Neural progenitor cell (in vitro differentiated cells): ENCODE measurements at places on chromosomes 12 and 14.
A peak's percentile ranks its signal among the peaks of the same experiment; 100 is the strongest.

DNA sequence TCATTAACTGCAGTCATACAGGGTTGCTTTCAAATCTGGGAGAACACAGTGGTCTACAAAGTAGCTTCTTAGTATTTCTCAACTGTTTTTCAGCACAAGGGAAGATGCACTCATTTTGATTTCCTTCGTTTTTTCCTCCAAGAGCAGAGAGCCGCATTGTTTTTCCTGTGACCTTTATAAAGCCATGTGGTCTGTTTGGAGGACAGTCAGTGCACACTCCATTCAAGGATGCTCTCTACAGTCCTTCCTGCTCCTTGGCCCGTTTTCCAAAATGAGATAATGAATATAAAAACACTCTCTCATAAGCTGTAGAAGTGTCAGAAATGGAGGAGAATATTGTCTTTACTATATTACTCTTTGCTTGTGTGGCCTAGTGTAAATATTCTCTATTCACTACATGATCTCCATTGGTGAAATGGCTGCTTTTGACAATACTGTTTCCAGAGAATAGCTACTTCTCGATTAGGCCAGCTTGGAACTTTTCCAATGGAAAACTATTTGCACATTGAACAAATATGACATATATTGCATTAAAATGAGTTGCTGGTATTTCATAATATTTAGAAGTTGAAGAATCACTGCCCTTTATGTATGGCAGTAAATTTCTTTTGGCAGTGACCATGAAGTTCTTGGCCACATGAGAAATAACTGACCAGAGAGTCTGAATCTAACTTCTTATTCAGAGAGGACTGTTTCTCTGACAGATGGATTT, 393.1 kb upstream of the RGS6 start:
- no peak for DNase-seq

GRCh38 chr12:125189502-125189901, 124.3 kb downstream of the AACS start:
- DNase-seq, result peak; percentile 17

DNA sequence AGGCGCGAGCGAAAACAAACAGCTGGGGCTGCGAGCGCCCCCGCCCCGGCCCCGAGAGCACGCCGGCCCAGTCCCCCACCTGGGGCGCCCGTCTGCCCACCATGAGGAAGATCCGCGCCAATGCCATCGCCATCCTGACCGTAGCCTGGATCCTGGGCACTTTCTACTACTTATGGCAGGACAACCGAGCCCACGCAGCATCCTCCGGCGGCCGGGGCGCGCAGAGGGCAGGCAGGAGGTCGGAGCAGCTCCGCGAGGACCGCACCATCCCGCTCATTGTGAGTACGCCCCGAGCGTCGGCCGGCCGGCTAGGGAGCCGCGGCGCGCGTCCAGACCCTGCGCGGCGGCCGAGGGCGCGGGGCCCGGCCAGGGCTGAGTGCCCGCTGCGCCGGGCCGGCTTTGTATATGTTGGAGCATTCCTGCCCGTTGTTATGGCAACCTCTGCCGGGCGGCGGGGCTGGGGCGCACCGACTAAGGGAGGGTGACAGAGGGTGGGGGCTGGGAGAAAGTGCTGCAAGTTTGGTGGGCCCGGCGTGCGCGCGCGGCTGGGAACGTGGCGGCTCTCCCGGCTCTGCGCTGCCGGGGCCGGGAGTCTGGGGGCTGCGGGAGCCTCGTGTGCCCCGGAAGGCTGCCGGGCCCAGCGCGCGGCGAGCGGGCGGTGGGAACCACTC, 367 bp downstream of the GALNT16 start:
- DNase-seq, result peak; percentile 89

DNA sequence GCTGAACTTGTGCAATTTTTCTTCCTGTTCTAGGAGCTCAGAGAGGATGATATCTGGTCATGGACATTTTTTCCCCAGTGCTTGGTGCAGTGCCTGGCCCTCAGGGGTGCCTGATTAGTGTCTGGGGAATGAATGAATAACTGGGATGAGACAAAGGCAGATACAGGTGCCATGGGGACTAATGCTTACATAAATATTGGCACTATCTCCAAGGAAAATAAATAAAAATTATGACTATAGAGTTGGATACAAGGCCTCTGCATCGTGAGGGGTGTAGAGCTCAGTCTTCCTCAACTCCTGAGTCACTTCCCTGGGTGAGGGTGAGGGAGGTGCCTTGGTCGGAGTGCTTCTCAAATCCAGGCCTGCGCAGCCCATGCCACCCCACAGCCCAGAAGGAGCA, 188.6 kb downstream of the KCNA5 start:
- DNase-seq, result no peak

DNA sequence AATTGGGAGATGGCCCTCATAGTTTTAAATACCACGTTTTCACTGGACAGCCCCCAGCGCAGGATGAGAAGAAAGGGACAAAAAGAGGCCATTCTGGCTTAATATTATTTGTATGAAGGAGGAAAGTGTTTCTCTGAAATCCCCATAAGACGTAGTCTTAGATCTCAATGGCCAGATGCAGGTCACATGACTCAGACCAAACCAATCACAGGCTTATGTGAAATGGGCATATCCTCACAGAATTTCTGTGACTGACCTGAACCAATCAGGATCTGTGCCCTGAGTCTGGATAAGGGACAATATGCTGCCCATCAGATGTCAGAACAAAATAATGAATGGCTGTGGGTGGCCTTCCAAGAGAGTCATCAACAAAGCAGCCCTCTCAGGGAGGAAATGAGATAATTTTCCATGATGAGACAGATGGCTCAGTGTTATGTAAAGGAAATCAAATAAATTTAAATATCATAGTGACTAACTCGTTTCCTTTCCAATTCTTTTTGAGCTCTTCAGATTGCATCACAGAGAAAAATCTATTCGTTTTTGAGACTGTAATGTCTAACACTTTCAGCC, 1009.5 kb upstream of the TMEM132C start:
- no peak for DNase-seq

DNA sequence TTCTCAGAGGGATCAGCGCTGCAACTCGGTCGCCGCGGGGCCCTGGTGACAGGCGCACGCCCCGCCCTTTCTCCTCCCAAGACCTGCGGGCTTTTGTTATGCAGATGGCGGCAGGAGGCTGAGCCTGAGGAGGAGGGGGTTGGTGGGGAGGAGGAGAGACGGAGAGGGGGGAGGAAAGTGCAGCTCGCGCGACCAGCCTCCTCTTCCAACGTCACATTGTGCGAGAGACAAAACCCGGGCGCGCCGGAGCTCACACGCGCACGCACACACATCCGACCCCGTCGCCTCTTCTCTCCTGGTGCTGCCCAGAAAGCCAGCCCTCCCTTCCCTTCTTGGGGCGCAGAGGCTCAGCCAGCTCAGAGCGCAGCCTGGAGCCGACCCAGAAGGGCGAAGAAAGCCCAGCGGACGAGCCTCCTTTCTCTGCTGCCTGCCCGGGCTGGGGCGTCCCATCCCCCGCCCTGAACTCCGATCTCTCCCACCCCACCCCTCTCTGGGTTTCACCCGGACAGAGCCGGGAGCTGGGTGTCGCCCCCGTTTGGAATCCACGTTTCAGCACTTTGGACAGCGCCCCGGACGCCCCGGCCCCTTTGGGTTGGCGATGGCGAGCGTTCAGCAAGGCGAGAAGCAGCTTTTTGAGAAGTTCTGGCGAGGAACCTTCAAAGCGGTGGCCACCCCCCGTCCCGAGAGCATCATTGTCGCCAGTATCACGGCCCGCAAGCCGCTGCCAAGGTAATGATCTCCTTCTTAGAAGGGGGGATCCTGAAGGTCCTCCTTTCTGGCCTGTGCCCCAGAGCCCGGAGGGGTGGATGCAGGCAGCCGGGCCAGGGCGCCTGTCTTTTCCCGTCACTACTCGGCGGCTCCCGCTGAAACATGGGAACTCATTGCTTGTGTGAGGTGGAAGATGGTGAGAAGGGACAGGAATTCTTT, at the start of gene SRRM4:
Gene SRRM4 (plus strand): TSS at position 257 of the 927 bp plus-strand sequence. CDS start 342 bp downstream, at position 599.
- DNase-seq, result peak; percentile 95
